ENCODE measurements at places on chromosomes 7 and 10.

DNA sequence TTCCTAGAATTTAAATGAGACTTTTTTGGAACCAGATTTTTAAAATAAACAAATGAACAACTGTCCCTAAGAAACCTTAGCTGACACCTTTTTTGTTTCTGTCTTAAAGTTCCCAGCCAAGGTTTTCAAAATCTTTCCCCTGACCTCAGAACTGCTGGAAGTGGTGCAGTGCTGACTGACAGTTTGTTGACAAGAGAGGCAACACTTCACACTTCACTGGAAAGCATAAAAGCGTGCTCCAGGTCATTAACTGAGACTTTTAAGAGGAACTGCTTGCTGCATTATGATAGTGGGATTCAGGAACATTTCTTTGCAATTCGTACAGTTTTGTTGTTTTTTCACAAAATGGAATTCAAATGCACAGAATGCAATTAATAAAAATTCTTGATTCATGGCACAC lies 36.2 kb downstream of the SYPL1 start:
- DNase-seq = no peak

- DNase-seq = peak; percentile 52
Observed at GRCh38 chr10:86366902-86367151, 232 bp upstream of the GRID1 start.

DNA sequence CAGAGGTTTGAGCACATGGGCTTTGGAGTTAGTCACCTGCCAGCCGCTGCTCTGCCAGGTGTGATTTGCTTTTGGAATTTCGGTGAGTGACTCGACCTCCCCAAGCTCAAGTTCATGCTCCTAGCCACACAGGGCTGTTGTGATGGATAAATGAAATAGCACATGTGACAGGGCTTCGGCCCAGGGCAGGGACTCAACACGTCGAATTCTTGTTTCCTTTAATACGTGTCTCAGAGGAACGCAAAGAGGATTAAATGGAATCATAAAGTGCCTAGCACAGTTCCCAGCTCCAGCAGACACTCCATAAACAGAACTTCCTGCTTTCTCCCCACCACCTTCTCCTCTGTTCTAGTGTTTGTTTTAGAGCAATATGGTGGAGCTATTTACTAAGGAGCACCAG lies 88.3 kb upstream of the CHST15 start:
- DNase-seq = no peak

GRCh38 chr7:92678291-92678920 lies 88.2 kb upstream of the FAM133B start:
- no peak for DNase-seq

- DNase-seq = peak; percentile 48
Observed at GRCh38 chr7:157548691-157549303, 212.0 kb downstream of the DNAJB6 start.

DNA sequence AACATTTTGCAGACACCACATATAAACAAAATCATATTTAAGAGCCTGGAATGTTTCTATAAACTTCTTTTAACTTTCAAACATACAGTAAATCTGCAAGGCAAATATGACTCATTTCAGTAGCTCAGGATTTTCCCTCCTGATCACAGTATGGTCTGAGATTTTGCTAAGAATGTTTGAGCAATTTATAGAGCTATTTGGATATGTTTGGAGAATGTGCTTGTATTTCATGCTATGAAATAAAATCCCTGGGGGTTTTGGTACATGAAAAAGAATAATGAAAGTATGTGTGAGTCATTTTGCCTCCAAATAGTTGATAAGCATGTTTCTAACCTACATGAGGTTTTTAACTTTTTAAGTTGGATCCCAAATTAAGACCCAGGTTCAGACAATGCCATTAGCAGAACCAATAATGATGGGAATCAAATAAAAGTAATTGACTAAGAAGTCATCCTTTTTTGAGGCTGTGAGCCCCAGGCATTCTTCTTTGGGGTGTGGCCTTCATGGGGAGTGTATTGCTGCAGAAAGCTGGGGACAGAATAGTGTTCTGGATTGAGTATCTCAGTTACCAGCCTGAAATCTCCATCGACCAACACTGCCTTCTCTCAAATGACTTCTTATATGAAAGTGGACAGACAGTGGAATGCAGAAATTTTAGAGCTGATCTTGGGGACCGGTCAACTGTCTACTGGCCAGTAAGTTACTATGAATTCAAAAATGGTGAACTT lies 66.1 kb upstream of the AGBL3 start:
- DNase-seq = no peak

- DNase-seq = no peak
Observed at GRCh38 chr10:103442031-103442461, 10.1 kb downstream of the CALHM2 start.

GRCh38 chr7:93902777-93903423 lies 3.5 kb upstream of the GNGT1 start:
- no peak for DNase-seq

DNA sequence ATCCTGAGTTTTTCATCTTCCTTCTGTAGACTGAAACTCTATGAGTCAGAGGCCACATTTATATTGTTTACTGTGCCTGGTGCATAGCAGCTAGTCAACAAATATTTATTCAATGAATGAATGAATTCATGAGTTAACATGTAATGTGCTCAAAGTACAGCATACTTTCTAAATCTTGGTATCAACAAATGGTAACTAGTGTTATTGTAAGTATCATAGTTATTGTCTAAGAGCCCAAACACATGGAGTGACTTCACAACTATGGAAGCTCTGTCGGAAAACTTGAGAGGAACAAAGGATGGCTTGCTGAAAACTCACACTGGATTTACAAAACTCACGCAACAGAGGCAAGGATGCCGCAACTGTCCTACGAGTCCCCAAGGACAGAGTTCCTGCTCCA lies 35.9 kb downstream of the DENND2A start:
- DNase-seq = no peak

DNA sequence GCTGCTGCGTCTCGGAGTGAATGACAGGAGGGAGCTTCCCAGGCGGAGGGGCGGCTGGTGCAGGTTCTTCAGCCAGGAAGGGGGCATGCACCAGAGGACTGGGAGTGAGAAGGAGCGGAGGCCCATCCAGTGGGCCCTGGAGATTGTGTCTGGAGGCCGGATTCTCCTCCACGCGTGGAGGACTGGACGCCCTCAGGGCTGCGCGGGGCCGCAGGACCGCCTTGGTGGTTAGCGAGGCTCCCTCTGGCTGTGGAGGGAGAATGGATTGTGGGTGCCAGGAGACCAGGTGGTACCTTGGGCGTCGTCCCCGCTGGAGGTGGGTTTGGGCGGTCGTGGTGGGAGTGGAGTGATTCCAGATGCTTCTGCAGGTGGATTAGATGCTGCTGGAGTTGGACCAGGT lies 68.9 kb downstream of the ELFN1 start:
- no peak for DNase-seq

DNA sequence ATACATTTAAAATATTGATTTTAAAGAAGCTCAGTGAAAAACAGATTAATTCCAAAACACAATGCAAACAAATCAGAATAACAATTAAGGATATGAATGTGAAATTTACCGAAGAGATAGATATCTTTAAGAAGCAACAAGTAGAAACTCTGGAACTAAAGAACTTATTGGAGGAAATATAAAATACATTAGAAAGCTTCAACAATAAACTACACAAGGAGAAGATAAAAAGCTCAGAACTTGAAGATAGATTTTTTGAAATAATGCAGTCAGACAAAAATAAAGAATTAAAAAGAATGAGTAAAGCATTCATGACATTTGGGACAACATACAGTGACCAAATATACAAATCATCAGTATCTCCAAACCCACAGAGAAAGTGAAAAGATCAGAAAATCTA lies 43.2 kb downstream of the HIBADH start:
- no peak for DNase-seq

DNA sequence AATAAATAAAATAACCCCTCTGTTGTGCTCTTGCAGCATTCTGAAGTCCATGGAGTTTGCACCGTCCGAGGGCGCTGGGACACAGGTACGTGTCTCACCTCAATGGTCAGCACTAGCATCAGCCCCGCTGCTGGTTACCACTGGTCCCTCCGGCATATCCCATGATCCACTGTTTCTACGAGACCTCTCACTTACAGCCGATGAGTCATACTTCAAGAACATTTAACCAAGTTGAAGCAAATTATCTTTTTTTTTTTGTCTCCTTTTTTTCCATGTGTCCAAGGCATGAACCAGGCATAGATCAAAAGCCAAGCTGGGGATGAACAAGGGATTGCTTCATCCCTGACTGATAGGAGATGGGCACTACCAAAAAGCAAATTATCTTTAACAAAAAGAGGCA lies 92.9 kb upstream of the SH2B2 start:
- DNase-seq = no peak

- no peak for DNase-seq
Observed at GRCh38 chr7:28587211-28587610, 174.9 kb downstream of the CREB5 start.

- DNase-seq = peak; percentile 62
Observed at GRCh38 chr10:86941991-86942421, 15.4 kb downstream of the MMRN2 start.

GRCh38 chr10:87622314-87623004 lies 37.2 kb upstream of the PAPSS2 start:
- no peak for DNase-seq

DNA sequence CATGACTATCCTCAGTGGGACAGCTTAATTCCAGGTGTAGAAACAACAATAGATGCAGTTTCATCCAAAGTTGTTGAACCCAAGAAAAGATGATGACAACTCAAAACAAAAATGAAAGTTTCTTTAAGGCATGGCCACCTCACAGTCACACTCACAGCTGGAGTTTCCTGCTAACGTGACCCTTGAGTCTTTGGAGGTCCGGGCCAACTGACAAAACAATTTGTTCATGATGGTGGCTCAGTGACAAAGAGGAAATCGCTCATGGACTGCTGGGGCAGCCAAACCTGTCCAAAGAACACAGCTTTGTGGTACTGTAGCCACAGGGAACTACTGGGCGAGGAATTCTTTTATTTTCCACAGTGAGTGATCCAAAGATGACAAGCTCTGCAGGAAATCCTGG lies 96.0 kb upstream of the JCAD start:
- DNase-seq = no peak

DNA sequence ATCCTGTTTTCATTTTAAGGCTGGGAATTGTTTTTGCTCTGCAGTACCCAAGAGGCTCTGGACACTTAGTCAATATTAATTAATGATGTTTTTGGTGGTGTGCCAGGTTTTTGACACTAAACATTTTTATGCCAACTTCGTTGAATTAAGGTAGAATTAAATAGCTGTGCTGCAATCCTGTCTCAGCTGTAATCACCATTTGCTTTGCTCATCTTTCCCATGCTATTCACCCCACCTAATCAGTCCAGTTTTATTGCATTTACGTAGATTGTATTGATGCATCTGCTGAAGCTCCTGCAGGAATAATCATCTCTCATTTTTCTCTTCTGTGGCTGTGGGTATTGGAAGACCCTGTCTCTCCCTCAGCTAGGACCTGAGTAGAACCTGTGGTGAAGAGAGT lies 52.6 kb upstream of the TRUB1 start:
- no peak for DNase-seq

DNA sequence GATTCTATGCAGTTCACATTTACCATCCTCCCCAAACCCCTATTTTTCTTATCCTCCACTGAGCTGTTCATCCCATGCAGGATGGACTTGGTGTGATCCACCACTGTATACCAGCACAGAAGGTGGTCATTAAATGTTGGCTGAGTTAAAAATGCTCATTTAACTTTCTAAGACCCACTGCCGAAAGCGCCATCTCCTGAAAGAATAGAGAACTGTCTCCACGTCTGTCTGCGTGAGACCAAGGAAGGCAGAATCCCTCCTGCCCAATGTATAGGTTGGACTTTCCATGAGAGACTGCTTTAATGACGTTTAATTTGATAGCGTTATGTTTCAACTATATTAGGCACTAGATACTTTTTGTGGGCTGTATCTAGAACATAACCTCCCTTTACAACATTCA lies 124.3 kb downstream of the GPAM start:
- no peak for DNase-seq

GRCh38 chr10:100535338-100535714 lies 417 bp upstream of the HIF1AN start:
- no peak for DNase-seq

DNA sequence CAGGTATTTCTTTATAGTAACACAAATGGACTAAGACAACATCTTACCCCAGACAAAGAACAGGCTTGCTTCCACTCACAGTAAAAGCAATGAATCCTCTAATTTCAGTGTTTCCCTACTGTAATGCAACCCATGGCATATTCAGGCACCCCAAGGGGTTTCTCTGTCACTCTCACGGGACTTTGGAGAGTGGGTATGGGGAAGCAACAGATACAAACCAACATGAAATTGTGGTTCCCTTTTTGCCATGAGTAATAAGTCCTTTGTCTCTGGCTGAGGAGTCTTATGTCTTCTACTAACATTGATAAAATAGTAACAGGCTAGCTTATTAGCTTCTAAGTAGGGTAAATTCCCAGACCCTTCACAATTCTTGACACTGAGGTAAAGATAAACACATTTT lies 51.4 kb upstream of the AOAH start:
- no peak for DNase-seq

DNA sequence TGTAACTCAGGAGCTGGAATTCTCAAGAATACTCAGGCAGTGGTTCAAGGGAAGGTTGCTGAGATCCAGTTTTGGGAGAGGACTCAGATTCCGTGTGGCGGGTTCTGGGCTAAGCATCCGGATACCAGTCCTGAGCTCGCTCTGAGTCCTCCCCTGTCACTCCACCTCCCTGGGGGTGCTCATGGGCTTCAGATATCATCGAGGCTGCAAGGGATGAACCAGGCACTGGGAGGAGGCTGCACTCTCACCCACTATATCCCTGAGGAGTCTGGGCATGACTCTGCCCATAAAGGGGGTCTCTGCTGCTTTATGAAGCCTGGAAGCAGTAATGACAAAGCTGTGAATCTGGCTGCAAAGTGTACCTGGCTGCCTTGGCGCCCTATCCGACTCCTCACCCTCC lies 188.5 kb downstream of the TNS3 start:
- DNase-seq = peak; percentile 41

DNA sequence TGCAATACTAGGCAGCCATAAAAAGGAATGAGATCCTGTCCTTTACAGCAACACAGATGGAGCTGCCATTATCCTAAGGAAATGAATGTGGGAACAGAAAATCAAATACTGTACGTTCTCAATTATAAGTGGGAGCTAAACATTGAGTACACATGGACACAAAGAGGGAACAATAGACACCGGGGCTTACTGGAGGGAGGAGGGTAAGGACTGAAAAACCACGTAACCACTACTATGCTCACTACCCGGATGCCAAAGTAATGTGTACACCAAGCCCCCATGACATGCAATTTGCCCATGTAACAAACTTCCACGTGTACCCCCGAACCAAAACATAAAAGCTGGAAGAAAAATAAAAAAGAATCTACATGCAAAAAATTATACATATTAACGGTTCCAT lies 587.0 kb downstream of the PARD3 start:
- DNase-seq = no peak

DNA sequence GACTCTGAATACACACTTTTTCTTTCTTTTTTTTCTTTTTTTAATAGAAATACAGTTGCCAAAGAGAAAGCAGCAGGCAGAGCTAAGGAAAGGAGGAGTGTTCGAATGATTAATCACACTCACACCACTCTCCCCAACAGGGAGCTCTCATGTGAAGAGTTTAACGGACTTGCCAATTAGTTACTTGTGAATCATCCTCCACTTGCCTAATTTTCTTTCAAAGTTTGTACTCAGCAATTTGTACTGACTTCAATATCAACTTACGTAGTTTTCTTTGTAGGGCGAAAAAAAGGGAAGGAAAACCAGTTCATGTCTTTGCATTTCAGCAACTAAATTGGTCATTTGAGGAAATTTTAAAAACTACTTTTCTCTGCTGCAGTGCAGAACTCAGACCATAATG lies 109.2 kb downstream of the PIP4K2A start:
- DNase-seq = no peak

GRCh38 chr7:142626420-142627035 lies 122.7 kb upstream of the PRSS1 start:
- DNase-seq = no peak

All from sigmoid colon (tissue), 7 donors.